ENCODE measurements at places on chromosomes 4 and X.
A peak's percentile ranks its signal among the peaks of the same experiment; 100 is the strongest.

DNA sequence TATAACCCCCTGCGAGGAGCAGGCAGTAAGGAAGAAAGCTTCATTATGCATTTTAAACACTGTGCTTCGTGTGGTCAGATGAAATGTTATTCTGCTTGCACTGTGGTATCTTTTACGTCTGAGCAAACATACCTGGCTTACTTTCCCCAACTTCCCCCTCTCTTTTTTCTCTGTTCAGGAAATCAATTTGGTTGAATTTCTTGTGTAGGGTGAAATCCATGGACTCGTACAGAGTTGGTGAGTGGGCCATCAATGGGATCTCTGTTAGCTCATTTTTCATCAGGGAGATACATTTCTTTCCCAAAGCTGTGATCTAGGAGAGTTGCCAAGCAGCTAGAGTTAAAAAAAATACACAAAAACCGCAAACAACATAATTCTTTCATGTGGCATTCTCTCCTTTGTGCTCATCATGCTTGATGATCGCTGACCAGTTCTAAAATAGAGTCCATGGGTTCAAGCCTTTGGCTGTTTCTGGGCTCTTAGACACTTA lies 98.5 kb downstream of the FRAS1 start:
- no peak for DNase-seq

DNA sequence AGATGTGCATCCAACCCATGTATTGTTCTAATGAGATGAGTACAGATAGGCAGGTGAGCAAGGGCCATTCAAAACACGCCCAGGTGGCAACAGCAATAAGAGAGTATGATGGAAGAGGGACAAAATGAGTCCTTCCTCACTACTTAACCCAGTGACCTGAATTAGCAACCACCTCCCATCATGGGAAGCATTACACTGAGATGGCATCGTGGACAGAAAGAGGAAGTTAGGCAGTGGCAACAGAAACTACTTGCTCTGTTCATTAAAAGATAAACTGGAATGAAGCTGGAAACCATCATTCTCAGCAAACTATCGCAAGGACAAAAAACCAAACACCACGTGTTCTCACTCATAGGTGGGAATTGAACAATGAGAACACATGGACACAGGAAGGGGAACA lies 17.2 kb downstream of the RXFP1 start:
- DNase-seq: no peak

DNA sequence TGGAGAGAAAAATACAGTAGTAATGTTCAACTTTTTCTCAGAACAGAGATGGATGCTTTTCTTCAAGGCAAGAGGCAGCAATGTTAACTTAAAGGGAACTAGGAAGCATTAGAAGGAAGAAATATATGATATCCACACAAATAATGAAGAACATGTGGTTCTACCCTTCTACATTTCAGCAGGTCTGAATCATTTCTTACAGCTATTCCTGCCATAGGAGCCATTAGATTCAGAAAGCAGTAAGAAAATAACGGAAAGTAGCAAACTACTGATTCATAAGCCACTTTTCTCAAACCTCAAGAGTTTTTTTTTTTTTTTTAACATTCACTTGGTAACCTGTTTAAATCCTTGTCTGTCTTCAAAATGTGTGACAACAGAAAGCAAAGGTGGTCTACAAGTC lies 1251.6 kb upstream of the AGA start:
- no peak for DNase-seq

- no peak for DNase-seq
Measured at GRCh38 chr4:41232856-41233255, 18.5 kb upstream of the APBB2 start.

GRCh38 chrX:40759374-40759773 lies 24.0 kb upstream of the MED14 start:
- no peak for DNase-seq

GRCh38 chr4:1362046-1362445 lies 15.0 kb downstream of the UVSSA start:
- DNase-seq: no peak

- no peak for DNase-seq
Measured at GRCh38 chrX:97995834-97996233, 1112.1 kb downstream of the RPA4 start.

- DNase-seq: no peak
Measured at GRCh38 chr4:128649161-128649560, 160.3 kb upstream of the JADE1 start.

DNA sequence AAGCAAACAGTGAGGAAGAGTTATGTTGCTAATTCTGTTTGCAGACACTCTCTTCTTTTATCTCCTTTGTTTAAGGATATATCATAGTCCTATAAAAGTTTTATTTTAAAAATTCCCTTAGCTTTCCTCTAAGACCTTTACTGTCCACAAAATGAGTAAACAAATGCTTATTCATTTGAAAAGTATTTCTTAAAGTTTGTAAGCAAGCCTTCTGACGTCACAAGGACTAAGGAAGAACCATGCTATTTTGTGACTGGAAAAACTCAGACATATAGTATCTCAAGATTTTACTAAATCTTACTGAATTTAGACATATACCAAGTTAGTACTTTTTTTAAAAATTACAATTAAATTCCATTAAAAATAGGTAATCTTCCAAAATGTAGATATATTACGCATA lies 5.2 kb upstream of the RBMXL3 start:
- no peak for DNase-seq

- DNase-seq: no peak
Measured at GRCh38 chr4:155639704-155640523, 26.7 kb upstream of the GUCY1A1 start.

DNA sequence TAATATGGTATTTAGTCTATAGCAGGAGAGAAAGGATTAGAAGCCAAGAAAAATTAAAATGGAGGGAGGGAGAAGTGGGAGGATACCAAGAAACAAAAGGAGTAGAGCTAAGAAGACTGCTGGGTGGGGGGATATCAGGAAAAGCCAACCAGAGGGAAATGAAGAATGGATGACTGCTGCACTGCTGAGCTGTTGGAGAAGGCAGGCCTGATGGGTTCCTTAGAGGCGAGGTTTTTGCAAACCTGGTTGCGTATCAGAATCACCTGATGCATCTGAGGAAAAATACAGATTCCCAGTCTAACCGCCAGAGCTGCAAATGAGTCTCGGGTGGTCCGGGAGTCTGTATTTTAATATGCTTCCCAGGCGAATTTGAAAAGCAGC lies 1.5 kb downstream of the PGRMC1 start:
- DNase-seq: no peak

DNA sequence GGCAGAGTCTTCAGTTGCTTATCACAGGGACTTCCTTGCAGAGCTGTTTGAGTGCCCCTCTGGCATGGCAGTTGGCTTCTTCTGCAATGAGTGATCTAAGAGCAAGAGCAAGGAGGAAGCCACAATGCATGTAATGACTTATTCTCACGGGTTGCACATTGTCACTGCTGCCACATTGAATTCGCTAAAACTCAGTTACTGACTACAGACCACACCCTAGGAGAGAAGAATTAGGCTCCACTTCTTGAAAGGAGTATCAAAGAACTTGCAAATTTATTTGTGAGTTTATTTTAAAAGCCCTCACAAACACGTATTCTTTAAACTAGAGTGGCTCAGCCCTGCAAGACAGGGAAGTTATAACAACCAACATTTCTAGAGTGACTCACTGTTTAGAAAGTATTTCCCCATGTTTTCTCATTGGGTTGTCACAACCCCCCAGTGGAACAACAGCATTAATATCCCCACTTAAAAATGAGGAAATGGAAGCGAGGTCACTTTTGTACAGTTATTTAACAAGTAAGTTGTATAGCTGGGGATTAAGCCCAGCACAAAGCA lies 32.4 kb upstream of the RBPJ start:
- DNase-seq: no peak

- peak; percentile 17 for DNase-seq
Measured at GRCh38 chrX:18973527-18974192, 10.3 kb downstream of the PHKA2 start.

DNA sequence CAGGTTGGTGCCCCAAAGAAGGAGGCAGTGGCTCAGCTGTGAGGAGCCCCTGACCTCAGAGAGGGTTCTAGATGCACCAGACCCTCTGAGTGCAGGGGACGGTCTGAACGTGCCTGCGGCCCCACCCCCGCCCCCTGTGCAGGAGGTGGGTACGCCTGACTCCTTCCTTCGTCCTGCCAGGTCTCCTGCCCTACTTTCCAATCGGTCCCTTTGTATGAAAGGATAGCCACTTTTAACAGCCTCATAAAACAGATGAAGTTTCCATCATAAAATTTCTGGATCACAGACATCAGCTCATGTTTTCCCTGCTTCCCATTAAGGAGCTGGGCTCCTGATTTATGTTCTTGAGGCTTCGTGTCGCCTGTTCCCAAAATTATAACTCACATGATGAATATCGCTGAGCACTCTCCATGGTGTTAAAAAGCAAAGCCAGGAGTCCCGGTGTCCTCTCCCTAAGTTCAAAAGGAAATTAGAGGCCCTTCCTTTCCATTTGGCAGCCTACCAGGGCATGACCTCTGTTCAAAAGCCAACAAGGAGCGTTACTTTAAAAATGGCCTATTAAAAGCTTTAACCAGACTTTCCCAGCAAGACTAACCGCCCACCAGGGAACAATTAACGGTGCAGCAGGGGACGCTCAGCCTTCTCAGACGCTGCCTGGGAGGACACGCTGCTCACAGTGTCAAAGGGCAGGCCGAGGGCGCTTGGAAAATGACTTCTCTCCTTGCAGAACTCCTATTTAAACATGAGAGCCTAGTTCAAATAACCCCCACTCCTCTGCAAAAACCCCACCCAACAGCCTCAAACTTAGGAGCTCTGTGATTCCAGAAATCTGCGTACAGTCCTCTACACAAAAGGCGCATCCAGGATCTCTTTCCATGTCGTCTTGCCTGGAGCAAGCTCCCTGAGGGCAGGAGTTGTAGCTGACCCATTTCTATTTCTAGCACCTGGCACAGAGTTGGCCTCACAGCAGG lies 181.9 kb downstream of the AFAP1 start:
- DNase-seq: no peak

DNA sequence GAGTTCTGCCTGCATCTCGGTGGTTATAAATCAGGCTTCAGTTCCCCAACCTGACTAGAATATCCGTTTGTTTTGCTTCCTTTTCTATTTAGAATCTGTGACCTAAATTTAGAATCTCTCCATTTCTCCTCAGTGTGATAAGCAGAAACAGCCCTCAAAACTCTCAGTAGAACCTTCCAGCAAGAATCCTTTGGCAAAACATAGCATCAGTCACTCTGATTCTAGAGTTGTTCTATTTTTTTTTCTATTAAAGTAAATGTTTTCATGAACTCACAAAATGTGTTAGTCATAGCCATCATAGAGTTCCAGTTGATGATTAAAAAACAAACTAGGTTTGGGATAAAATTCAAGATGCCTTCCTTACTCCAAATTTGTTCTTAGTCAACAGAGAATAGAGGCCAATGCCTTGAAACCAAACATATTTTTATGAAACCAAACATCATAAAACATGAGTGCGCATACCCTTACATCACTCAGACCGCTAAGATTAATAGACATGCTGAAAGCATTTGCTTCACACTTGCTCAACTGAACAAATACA lies 13.2 kb upstream of the C1QTNF7 start:
- DNase-seq: no peak

DNA sequence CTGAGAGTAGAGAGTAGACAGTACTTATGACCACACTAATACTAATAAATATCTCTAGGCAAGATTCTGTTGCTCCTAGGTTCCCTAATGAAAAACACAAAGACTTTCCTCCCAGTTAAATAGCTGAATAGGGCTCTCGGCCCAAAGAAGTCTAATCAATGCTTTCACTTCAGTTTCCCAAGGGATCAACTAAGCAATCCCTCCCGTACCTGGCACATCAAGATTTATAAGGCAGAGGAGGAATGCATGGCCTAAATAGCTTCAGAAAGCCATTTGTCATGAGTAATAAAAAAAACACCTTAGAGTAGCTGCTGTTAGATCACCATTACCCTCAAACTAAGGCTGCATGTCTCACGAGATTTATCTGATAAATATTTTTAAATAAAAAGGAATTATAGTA lies 56.8 kb upstream of the EXOC1L start:
- DNase-seq: no peak

DNA sequence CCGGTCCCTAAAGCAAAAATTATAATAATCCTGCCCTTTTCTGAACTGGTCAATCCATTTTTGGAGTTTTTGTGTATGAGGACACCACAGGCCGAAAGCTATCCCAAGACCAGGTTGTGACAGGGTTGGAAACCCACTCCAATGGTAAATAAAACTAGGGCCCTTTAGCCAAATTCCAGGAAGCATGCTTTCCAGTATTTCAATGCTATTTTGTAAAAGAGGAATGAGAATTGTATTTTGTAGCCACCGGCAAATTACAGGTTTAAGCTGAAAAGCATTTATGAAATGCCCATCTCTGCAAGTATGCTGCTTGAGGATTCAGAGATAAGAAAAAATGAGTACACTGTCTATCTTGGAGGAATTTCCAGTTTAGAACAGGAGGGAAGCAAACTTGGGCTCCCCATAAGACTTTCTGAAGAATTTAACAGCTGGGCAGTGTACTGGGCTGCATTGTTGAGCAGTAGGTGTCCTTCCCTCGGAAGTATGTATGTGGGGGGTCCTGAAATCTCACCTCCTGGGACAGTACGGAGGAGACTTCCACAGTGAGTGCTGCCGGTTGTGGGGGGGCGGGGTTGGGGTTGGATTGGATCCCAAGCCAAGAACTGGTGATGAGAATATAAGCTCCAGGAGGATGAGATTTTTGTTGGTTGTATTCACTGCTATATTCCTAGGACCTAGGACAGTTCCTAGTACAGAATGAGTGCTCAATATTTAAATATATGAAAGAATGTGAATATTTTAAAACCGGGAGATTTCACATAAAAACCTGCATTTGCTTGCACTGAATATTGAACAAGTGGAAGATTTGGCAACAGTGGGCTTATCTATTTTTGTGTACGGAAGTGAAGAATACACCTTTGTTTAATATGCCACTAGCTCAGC lies 26.8 kb downstream of the OCIAD2 start:
- DNase-seq: no peak

DNA sequence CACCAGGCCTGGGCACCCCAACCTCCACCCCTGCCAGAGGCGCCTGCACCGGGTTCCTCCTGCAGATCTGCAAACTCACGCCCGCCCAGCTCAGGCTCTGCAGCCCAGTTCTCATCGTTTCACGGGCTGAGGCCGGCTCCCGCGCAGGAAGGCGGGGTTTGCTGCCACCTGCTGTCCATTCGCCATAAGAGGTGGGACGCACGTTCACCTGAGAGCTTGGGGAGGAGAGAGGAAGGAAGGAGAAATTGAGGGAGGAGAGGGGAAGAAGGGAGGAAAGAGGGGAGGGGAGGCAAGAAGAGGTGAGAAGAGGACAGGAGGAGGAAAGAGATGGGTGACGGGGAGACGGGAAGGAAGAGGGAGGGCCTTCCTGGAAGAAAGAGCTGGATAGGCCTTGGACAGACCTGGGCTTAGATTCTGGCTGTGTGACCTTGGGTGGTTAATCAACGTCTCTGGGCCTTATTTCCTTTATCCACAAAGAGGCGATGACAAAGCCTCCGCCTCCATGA lies 114.5 kb downstream of the ADRA2C start:
- DNase-seq: peak; percentile 34

GRCh38 chr4:8052160-8052691 lies 106.4 kb downstream of the ABLIM2 start:
- DNase-seq: no peak

- DNase-seq: no peak
Measured at GRCh38 chr4:108473163-108473720, 147.1 kb upstream of the RPL34 start.

- DNase-seq: peak; percentile 45
Measured at GRCh38 chr4:16001484-16001858, 38.5 kb upstream of the FGFBP2 start.
